Activated gamma-delta T cell treated with anti-CD3 and anti-CD28 coated beads, Interleukin-2, amount 50 U/mL, for 16 hours (primary cell): ENCODE measurements at places on chromosomes 4 and X.

GRCh38 chr4:55103224-55103623 is 22.2 kb downstream of the KDR start:
- DNase-seq: no peak

DNA sequence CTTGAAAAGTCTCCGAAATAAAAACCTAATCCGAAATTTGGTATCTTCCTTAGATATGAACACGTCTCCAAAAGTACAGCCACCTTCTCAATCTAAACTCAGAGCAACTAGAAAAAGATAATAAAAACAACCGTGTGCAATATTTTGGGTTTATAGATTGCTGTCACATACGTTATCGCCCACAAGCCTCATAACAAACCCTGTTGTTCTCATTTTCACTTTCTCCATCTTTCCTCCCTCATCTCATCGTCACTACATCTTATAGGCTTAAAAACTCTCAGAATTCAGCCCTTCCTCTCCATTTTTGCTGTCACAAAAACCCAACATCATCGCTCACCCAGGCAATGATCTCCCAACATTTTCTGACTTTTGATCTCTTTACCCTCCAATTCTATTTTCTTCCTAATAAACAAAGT is 448 bp upstream of the SCFD2 start:
- no peak for DNase-seq

- no peak for DNase-seq
These were observed 40.8 kb upstream of the CLDN24 start for GRCh38 chr4:183362916-183363542.

DNA sequence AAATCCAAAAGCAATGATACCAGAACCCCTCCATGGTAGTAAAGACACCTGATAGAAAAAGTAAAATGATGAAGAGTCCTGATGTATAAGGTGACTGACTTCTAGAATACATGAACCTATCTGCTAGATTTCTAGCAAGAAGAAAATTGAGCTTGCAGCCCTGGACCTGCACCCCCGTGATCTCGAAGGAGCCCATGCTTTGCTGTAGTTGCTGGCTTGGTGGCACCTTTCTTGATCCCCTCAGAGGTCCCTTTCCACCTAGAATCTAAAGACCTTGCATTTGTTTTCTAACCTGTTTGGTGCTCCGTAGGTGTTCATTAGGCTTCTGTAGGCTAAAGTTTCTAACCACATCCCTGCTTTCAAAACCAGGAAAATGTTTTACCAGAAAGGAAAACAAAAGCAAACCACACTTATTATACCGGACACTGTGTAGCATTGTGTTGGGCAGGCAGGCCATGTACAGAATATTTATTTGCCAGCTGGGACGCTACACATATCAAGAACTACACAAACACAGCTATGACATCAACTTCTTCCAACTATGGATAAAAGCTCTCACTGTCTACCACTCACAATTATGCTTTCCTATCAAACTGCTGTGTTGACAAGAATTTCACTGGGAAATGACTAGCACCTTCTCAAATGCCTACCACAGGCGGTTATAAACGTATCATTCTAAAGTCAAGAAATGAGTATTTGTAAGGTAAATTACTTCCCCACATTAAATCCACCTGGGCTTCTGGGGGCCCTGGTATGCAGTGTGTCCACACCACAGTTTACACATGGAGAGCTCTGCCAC is 316.2 kb downstream of the UNC5C start:
- no peak for DNase-seq

GRCh38 chr4:83917572-83917971 is 381.7 kb downstream of the GPAT3 start:
- DNase-seq: no peak

GRCh38 chr4:120839334-120839973 is 83.1 kb downstream of the PRDM5 start:
- DNase-seq: no peak

DNA sequence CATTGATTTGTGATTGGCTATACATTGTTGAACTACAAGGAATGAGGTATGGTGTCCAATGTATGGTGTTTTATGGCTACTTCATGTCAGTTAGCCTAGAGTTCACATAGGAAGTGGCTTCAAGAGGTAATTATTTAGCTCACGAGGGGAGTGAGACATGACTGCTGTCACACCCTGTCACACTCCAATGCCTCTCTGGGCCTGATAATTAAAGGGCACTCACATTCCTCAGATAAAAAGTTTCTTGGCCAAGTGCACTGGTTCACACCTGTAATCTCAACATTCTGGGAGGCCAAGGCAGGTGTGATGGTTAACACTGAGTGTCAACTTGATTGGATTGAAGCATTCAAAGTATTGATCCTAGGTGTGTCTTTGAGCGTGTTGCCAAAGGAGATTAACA is 65.0 kb upstream of the DDX60 start:
- no peak for DNase-seq

DNA sequence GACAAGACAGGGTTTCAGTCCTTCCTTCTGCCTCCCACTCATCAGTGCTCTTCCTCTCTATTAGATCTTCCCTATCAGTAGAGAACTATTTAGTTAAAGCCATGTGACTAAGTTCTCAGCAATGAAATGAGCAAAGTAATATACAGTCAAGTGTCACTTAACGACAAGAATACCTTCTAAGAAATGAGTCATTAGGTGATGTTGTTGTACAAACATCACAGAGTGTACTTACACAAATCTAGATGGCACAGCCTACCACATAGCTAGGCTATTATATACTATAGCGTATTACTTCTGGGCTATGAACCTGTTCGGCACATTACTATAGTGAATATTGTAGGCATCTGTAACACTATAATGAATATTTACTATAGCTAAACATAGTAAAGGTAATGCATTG is 71.3 kb downstream of the POU4F2 start:
- DNase-seq: no peak

DNA sequence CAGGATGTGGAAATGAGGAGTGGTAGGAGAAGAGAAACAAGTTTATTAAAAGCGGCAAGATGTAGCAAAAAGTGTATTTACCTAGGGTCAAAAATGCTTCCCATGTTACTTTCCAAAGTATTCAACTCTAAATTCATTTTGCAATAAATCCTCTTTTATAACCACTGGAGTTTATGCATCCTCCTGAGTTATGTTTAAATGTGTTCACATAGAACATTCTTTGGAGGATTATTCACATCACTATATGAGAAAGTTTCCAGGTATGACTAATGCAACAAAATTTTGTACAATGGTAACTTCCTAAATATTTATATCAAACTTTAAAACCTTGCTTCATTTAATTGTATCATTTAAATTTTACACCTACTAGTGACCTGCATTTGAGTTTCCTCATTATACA is 870.6 kb upstream of the SLIT2 start:
- no peak for DNase-seq

DNA sequence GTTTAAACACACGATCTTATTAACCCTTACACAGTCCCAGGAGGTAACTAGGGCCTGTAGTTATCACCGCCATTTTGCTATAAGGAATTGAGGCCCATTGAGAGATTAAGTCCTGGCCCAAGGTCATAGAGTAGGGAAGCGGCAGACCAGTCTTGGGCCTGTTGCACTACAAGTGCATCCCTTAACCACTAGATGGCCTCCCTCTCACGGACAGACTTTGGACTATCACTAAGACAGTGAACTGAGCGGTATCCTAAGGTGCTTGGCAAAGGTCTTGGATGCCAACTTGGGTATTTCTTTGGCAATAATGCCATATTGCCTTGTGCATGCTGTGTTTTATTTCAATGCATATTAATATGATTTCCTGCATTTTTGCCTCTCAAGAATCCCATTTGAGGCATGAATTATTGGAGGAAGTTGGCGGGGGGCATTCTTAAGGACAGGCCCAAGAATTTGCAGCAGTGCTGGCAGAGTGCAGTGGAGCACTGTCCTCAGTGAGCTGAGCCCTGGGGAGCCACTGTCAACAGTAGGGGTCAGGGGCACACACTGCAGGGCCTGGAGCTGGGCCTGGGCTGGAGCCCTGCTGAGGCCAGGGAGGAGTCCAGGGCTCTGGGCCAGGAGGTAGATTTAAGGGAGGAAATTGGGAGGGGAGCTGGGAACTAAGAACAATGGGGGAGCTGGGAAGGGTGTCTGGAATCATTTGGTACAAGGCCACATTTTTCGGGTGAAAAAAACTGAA is 147.4 kb downstream of the SMIM20 start:
- no peak for DNase-seq

DNA sequence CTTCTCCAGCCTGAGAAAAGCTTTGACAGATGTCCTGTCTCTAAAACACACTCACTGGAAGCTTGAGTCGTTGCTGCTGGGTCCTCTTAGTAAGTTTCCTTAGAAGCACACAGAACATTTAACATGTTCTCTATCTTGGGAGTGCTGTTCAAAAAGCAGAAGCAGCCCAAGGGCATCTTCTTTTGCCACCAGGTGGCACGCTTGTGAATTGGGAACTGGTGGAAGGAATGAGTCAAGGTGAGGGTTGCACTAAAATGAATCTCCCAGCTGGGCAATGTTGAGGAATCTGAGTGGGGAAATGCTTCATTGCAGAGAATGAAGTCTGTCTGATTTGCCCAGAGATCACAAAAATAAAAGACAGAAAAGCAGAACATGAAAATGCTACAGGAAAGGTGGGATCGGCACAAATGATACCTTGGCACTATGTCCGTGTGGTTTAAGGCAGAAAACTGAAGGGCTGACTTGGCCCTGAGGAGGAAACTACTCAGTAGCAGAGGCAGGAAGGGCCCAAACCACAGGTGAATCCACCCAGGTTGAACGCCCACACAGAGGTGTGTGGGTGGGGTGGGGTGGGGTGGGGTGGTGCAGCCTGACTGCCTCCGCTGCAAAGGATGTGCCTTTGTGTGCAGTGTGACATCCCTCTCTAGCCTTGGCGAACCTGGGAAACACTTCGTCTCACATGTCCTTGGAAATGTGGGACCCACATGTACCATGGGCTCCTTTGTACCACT is 26.0 kb downstream of the KIT start:
- DNase-seq: peak; percentile 28

- DNase-seq: no peak
These were observed 61.3 kb downstream of the SEPTIN11 start for GRCh38 chr4:77010841-77011354.

- no peak for DNase-seq
These were observed 34.6 kb downstream of the MYOZ2 start for GRCh38 chr4:119170195-119170594.

- no peak for DNase-seq
These were observed 341.0 kb downstream of the SLC7A11 start for GRCh38 chr4:137901114-137901513.

DNA sequence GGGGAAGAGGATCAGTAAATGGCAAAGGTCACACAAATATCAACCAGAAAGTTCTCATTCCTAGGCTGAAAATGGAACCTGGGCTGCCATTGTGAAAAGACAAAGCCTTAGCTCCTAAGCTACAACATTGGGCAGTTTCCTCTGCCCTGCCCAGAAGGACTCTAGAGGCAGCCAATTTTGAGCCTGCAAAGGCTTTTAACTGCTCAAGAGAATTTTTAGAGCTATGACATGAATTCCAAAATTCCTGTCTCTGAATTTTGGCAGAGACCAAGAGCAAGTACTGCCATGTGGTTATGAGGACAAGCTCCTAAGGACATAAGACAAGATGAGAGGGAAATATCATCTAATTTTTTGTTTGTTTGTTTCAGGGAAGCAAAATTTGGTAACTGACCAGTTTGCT is 29.6 kb upstream of the IGFBP7 start:
- DNase-seq: no peak

DNA sequence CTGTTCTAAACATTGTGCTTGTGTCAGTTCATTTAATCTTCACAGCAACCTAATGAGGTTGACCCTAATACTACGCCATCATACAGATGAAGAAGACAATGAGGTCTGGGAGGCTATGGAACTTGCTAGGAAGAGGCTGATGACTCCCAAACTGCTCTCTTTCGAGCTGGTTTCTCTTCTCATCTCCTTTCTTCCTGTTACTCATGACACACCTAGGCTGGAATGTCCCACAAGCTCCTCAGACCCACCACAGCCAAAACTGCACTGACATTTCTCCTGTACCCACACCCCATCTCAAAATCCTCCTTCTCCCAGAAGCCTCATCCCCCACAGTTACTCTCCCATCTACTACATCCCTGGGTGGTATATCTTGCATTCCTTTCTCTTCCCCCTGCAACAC is 27.4 kb upstream of the PJA1 start:
- no peak for DNase-seq

GRCh38 chr4:68462691-68463090 is 15.4 kb downstream of the TMPRSS11E start:
- DNase-seq: no peak

GRCh38 chrX:46326161-46326560 is 219.1 kb downstream of the ZNF674 start:
- DNase-seq: no peak

GRCh38 chrX:146186540-146186939 is 368.9 kb downstream of the SLITRK2 start:
- no peak for DNase-seq

DNA sequence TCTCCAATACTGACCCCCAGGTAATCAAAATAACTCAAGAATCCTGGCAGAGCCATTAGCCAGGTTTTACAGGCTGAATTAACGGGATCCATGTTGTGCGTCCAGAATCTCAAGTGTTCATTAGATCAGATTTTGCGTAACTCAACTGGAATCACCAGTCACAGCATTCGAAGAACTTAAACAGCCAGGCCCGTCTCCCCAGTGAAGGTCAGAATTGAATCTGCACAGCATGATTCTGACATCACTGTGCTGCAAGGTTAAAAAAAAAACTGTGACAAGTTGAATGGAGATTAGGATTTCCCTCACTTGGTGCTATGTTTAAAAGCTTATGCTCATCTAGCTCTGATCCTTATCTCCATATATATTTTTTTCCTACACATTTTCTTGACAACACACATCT is 96.1 kb downstream of the ANOS1 start:
- no peak for DNase-seq

DNA sequence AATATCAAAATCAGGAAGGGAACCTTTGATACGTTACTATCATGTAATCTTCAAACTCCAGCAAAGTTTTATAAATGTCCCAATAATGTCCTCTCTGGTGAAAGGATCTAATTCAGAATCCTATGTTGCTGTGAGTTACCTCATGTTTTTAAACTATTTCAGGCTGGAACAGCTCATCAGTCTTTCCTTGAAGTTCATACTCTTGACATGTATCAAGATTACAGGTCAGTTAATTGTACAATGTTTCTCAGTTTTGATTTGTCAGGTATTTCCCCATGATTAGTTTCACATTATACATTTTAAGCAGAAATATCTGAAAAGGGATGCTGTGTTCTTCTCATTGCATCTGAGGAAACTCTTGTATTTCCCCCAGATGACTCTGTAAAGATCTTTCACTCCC is 136.5 kb upstream of the HS3ST1 start:
- DNase-seq: no peak

DNA sequence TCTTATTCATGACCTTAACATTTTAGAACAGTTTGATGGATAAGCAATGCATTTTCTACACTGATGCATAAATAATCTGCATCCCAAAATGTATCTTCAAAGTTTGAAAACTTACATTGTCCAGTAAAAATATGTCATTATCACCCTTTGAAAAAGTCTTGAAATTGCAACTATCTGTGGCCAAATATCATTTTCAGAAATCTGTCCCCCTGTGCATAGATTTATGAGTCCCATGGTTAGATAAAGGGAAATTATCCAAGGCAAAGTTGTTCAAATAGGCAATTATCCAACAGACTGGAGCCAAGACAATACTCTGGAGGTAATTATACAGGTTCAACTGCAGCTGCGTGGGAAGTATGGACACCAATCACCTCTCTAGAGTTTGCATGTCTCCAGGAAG is 182.5 kb upstream of the INTU start:
- DNase-seq: no peak

GRCh38 chr4:80306260-80306659 is 29.3 kb upstream of the CFAP299 start:
- DNase-seq: no peak
